ENCODE measurements at places on chromosomes 13 and 19. TPM values are rescaled to one million over a fixed set of nuclear protein-coding genes. Genes with fewer than 3 reads are reported as not detected.
A peak's percentile ranks its signal among the peaks of the same experiment; 100 is the strongest.

- DNase-seq, result peak; percentile 11
Measured at GRCh38 chr13:113553511-113554332, 30.8 kb upstream of the TFDP1 start.

- DNase-seq, result no peak
Measured at GRCh38 chr19:14728595-14728994, 38.7 kb downstream of the ZNF333 start.

- DNase-seq, result no peak
Measured at GRCh38 chr19:53908935-53909415, at the start of gene CACNG7. Gene CACNG7 (plus strand): TSS chr19:53909278. CDS start chr19:53912832, 3,554 bp downstream.

- no peak for DNase-seq
Measured at GRCh38 chr19:49767381-49767780, 580 bp downstream of the AP2A1 start.

GRCh38 chr13:37141011-37141410, 35.5 kb upstream of the CSNK1A1L start:
- no peak for DNase-seq

DNA sequence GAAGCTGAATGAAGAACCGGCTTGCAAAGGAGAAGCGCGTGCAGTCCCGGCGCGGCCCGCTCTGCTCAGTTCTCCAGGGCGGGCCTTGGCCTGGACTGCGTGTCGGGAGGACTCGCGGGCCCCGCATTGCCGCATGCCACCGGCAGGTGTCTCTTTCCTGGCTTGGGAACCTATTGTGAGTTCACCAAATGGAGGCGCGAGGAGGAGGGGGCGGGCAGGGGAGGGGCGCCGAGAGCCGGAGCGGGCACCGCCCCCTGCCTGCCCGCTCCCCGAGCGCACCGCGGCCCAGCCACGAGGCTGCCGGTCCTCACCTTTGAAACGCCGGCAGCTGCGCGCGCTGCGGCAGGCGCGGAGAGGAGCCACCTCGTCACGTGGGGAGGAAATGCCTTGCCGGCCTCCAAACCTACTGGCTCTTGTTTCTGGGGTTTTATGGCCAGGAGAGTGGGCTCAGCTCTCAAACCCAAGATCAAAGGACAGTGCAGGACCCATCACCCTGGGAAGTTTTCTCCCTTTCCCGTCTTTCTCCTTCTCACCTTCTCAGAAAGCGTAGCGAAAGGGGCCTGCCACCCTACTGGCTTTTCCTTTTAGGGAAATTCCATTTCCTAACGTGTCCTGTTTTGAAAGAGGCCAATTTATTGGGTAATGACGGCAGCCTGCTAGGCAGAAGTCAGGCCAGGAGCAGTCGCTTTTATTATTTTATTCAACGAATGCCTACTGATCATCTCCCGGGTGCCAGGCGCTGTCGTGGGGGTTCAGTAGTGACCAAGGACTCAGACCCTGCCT, 13.8 kb upstream of the UBE2L5 start:
- DNase-seq, result peak; percentile 98

DNA sequence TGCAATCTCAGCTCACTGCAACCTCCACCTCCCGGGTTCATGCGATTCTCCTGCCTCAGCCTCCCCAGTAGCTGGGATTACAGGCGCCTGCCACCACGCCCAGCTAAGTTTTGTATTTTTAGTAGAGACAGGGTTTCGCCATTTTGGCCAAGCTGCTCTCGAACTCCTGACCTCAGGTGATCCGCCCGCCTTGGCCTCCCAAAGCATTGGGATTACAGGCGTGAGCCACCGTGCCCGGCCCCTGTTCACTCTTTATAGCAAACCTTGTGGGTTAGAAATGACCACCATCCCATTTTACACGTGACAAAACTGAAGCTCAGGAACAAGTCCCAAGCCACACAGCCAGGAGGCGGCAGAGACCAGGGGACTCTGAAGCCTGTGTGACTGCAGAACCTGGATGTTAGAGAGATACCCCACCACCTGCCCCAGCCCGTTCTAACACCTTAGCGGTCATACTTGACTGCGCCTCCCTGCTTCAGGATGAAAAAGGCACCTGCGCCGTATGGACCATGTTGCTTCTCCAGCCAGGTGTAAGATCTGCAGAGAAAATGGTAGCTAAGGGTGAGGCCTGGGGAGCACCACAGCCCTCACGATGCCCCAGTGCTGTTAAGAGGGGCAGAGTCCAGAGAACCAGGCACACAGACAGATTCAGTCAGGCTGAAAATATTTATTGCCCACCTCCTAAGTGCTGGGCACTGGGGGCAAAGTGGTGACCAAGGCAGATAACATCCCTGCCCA, 3.6 kb downstream of the DMAC2 start:
- no peak for DNase-seq

NXNL1 gene
- total RNA-seq, result not detected

COMP gene
- not detected for total RNA-seq

TNNT1 gene
- total RNA-seq, result 2.0 TPM

VSTM2B gene
- 0.13 TPM for total RNA-seq
